T-helper 22 cell (primary cell): ENCODE measurements at places on chromosomes 6 and 20.

DNA sequence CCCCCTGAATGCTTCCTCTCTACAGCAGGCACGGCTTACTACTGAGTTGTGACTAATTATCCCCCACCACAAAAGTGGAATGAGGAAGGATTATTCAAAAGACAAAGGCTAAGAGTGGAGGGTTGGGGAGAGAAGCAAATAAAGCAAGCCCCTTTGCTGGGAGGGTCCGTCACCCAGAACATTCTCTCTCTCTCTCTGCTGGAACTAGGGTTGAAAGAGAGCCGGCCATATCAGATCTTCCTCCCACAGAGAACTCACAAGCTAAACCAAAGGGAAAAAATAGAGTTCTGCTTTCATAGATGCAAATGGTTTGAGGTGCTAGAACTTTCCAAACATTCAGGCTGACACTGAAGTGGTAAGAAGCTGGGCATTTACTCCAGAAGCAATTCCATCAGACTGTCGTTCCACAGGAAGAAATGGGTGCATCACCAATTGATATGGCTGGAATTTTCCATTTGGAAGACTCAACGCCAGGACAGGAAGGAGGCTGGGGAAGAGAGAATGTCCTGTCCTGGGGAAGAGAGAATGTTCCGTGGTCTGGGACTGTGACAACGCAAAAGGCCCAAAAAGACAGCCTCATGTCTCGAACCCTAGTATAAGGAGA, 7.9 kb downstream of the ZMYND8 start:
- DNase-seq = no peak

- no peak for DNase-seq
Observed at GRCh38 chr6:131004387-131004755, 58.7 kb downstream of the EPB41L2 start.

GRCh38 chr6:170450916-170451761, 102.0 kb downstream of the PSMB1 start:
- no peak for DNase-seq

DNA sequence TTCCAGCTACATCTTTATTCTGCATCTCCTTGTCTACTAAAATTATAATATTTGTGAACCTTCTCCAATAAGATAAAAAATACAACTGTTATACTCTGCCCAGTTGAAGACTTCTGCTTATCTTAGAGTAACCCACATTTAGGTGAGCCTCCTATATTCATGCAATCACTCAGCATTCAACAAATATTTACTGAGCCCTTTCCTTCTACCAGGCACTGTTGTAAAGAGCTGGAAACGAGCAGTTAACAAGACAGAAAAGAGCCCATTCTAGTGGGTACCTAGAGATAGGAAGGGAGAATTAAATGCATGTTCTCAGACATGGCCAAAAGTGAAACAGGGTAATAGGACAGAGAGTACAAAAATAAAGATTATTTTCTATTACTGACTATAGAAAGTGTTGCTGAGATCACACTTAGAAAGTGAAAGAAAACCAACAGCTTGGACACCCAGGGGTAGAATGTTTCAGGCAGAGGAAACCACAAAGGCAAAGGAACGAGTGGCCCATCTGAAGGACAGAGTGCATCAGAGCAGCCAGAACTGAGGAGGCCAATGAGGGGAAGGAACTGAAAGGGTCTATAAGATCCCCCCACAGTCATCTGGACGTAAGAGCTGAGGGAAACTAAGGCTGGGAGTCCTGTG, 50.8 kb upstream of the SMLR1 start:
- DNase-seq = no peak

DNA sequence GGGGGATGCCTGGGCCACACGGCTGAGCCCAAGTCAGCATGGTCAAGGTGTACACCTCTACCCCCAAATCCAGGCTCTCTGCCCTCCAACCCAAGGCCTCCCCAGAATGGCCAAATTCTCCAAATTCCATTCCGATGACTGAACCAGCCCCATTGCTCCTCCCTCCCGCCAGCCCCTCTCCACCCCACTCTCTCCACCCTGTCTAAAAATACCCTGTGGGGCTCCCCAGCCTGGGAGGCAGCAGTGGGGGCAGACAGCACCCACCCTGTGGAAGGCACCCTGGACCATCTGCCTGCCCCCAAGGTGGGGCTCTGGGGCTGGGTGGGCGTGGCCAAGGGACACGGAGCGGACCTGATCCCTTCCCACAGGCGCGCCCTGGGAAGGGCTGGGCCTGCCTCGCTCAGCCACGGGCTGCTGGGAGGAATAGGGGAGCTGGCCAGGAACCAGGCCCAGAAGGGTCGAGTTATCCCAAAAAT, 11.4 kb downstream of the TEAD3 start:
- DNase-seq = no peak

DNA sequence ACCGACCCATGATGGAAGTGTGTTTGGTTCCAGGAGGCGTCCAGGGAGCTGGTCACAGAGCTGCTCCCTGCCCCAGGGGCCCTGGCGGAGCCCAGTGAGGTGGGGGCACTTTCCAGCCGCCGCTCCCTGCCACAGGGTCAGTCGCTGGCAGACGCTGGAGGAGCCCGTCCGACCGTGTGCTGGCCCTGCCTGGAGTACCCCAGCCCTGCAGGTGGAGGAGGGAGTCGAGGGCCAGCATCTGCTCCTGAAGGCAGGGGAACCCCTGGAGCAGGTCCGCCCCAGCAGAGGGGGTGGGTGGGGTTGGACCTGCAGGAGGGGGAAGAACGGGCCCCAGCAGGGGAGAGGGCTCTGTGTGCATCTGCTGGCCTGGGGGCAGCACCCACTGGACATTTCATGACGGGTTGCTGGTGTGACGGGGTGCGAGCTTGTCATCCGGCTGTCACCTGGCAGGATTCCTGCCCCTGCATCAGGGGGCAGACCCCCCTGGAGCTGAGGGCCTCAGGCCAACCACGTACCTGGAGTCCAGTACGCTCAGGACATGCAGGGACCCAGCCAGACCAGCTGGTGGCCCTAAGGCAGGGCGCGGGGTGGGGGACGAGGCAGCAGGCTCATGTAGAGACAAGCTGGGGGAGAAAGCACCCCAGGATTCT, 32.3 kb upstream of the GATA5 start:
- no peak for DNase-seq

DNA sequence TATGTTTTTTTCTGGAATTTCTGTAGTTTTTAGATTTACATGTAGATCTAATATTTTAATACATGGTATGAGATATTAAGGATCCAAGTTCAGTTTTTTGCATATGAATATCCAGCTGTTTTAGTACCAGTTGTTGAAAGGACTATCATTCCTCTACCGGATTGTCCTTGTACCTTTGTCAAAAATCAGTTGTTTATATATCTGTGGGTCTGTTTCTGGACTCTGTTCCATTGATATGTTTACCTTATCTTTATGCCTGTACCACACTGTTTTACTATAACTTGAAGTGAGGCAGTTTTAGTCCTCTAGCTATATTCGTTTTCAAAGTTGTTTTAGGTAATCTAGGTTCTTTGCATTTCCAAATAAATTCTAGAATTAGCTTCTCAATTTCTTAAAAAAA, 47.7 kb downstream of the CBFA2T2 start:
- no peak for DNase-seq

DNA sequence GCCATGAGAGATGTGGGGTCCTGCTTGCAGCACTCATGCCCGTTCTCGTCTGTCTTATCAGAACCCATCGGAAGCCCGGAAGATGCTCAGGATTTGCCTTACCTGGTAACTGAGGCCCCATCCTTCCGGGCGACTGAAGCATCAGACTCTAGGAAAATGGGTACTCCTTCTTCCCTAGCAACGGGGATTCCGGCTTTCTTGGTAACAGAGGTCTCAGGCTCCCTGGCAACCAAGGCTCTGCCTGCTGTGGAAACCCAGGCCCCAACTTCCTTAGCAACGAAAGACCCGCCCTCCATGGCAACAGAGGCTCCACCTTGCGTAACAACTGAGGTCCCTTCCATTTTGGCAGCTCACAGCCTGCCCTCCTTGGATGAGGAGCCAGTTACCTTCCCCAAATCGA, 8.3 kb downstream of the PI16 start:
- peak; percentile 76 for DNase-seq

DNA sequence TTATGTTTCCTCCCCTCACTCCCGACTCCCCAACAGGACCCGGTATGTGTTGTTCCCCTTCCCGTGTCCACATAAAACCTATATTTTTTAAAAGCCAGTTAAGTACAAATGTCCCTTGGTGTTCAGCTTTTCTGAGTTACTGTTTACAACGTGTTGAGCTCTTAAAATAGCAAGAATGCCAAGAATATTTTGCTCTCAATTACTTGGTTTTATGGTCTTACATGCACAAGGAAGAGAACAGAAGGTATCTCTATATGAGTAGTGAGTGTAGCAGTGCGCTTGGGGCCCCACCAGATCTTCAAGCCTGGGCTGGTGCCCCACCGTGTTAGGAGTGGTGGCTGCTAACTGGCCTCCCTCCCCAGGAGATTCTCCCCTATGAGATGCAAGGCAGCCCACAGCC, 75.3 kb downstream of the RIN2 start:
- no peak for DNase-seq

GRCh38 chr20:34062570-34063482, 49.2 kb downstream of the EIF2S2 start:
- no peak for DNase-seq

DNA sequence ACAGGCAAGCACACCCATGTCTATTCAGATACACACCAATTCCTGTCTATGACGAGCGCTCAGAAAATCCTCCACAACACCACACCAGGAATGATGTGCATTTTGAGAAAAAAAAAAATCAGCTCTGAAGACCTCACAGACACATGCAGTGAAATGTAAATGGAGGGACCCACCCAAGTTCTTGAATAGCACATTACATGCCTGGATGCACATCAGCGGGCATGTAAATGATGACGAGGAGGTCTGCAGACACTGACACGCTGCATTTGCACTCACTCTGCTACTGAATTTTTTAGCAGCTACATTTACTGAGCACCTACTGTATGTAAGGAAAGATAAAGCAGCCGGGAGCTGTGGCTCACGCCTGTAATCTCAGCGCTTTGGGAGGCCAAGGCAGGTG, 14.7 kb downstream of the NRSN2 start:
- DNase-seq = no peak

GRCh38 chr6:10250655-10251220, 164.1 kb downstream of the TFAP2A start:
- DNase-seq = no peak

- no peak for DNase-seq
Observed at GRCh38 chr6:160998766-160999165, 7.2 kb downstream of the MAP3K4 start.

DNA sequence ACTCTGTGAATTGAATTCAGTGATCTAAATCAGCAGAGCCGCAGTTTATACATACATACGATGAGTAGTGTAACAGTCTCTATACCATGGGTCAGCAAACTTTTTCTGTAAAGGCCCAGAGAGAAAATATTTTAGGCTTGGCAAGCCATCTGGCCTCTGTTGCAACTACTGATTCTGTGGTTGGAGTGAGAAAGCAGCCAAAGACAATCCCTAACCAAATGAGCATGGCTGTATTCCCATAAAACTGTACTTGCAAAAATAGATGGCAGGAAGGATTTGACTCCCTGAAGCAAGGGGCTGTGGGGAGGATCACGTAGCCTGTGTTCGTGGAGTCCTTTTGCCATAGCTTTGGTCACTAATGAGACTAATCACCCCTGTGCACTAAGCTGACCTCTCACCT, 17.9 kb upstream of the MOCS1 start:
- no peak for DNase-seq

- DNase-seq = no peak
Observed at GRCh38 chr20:53794529-53795115, 201.0 kb upstream of the ZNF217 start.

- no peak for DNase-seq
Observed at GRCh38 chr6:30942338-30943060, 1.7 kb downstream of the MUCL3 start.

- DNase-seq = no peak
Observed at GRCh38 chr6:52115145-52115741, 27.8 kb upstream of the PKHD1 start.

DNA sequence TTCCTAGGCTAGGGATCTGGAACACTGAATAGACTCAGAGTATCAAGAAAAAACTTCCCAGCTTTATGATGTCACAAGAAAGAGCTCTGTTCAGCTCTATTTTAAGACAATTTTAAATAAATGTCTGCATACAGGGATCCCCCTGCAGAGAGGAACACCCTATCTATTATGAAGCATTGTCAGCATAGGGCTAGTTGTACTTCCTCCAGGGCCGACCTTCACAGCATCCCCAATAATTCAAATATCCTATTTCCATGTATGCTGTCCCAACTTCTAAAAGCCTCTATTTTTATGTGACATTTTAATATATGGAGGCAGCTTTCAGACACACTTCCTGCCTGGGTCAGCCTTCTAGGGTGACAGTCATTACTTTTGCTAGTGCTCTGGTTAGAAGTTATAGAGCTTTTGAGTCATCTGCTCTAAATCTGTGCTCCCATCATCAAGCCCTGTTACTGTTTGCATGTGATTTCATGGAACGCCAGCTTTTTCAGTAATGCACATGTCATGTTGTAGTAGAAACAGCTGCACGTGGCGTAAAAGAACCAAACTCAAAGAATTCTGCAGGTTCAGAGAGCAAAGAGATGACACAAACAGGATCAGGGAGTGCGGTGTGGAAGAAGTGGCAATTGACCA, 189.2 kb downstream of the ADGB start:
- DNase-seq = no peak

GRCh38 chr20:58573986-58574385, 58.8 kb upstream of the APCDD1L start:
- no peak for DNase-seq

GRCh38 chr6:39558079-39558478, 167.1 kb downstream of the KIF6 start:
- DNase-seq = no peak

DNA sequence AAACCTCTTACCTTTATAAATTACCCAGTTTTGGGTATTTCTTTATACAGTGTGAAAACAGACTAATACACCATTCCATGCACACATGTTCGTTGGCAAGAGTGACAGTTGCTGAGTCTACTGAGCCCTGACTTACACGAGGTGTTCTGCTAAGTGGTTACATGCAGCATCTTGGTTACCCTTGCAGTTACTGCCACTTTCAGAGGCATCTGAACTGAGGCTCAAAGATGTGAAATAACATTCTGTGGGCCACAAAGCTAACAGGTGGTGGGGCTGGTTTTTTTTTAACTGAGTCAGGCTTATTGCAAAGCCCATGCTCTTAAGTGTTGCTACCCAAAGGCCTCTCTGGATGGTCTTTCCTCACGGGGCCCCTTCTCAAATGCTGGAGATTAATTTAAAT, 54.4 kb upstream of the GTSF1L start:
- no peak for DNase-seq

DNA sequence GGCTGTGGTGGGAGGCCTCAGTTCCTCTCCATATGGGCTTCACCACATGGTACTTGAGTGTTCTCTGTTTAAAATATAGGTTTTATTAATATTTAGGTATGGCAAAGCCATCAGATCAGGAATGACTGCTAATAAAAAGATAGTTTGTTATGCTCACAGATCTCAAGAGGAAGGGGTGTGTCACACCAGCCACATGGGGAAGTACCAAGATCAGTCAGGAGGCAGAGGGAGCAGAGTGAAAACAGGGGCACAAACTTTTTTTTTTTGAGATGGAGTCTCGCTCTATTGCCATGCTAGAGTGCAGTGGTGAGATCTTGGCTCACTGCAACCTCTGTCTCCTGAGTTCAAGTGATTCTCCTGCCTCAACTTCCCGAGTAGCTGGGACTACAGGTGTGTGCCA, 92.1 kb upstream of the GCM1 start:
- DNase-seq = no peak
